A549 treated with dexamethasone at 1 μM for 4 hours (cell line): ENCODE measurements at places on chromosomes 2 and 18. TPM values are rescaled to one million over a fixed set of nuclear protein-coding genes. Genes with fewer than 3 reads are reported as not detected.

Gene MEIS1
- total RNA-seq = 1.4 to 2.4 TPM (median 1.8 TPM) in 5 replicates

Gene ZNF396
- total RNA-seq = 0.58 to 0.75 TPM (median 0.64 TPM) in 5 replicates

Gene ADAM23
- total RNA-seq = 9.5 to 10.7 TPM (median 9.8 TPM) in 5 replicates

Gene EML6
- 0.34 to 1.2 TPM (median 1.0 TPM) in 5 replicates for total RNA-seq

Gene FBXO41
- 3.9 to 5.6 TPM (median 4.4 TPM) in 5 replicates for total RNA-seq

Gene UGT1A4
- 0.07 TPM in 1 of 5 replicates, not detected in the others for total RNA-seq

Gene PDE1A
- 0.17 to 0.33 TPM (median 0.26 TPM) in 5 replicates for total RNA-seq

Gene NGEF
- 12.6 to 17.0 TPM (median 14.6 TPM) in 5 replicates for total RNA-seq

Gene LHCGR
- not detected in 5 replicates for total RNA-seq

Gene FARSB
- total RNA-seq = 44.4 to 49.6 TPM (median 46.7 TPM) in 5 replicates

Gene SERPINB13
- not detected in 5 replicates for total RNA-seq

Gene FOXI3
- total RNA-seq = 0.03 to 0.05 TPM (median 0.04 TPM) in 3 of 5 replicates, not detected in the others

Gene DHRS9
- total RNA-seq = 3.4 to 4.6 TPM (median 3.9 TPM) in 5 replicates

Gene SULT1C4
- not detected in 5 replicates for total RNA-seq

Gene MAB21L4
- 0.14 to 0.36 TPM (median 0.29 TPM) in 5 replicates for total RNA-seq

Gene RAB17
- 0.19 to 0.54 TPM (median 0.32 TPM) in 5 replicates for total RNA-seq

Gene NT5C1B
- not detected in 5 replicates for total RNA-seq

Gene SETBP1
- 0.37 to 0.74 TPM (median 0.63 TPM) in 5 replicates for total RNA-seq

Gene DSC1
- total RNA-seq = not detected in 5 replicates

Gene FOXD4L1
- 0.09 to 0.54 TPM (median 0.41 TPM) in 5 replicates for total RNA-seq
